ENCODE measurements at places on chromosomes 3 and 15.

GRCh38 chr15:27066446-27066845, 95.5 kb downstream of the GABRG3 start:
- DNase-seq: no peak

DNA sequence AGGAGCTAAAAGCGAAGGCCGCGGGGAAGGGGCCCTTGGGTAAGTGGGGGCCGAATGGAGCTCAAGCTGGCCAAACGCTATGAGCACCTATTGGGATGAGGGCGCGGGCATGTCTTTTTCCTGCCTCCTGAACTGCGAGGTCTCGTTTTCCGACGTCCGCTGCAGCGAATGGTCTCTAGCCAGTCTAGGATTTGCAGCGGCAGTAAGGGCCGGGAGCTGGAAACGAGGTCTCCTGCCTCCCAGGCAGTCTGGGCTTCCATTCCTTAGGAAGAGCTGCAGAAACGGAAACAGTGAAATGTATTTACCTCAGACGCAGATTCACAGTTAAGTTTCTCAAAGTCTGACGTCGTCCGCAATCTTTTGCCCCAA, 517 bp downstream of the TMA7 start:
- DNase-seq: no peak

- no peak for DNase-seq
These were observed 160.0 kb downstream of the FRMD5 start for GRCh38 chr15:44034933-44035624.

DNA sequence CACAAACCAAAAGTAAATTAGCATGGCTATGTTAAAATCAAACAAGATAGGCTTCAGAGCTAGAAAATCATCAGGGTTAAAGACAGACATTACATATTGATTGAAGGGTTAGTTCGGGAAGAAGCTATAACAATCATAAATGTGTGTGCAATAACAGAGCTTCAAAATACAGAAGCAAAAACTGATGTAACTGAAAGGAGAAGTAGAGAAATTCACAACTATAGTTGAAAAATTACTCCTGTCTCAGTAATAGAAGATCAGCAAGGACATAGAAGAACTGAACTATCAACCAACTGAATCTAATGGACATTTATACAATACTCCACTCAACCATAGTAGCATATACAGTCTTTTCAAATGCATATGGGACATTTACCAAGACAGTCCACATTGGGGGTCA, 59.4 kb downstream of the MCTP2 start:
- DNase-seq: no peak

DNA sequence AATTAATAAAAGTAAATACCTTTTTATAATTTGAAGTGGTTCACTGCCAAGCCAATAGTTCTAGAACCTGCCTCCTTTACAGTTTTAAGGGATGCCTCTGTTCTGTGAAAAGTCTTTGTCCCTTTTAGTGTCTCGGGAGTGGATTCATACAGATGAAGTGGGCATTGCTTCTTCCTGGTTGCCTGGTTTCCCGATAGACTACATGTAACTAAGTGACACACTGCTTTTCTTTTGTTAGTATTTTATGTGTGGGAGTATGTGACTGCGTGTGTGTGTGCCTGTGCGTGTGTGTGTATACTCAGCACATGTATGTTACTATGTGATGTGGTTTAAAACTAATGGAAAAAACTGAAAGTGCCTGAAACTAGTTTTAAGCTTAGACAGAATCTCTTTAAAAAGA, 21.1 kb downstream of the PSMD6 start:
- DNase-seq: no peak

- DNase-seq: no peak
These were observed 112.0 kb downstream of the WNT7A start for GRCh38 chr3:13767896-13768295.

- DNase-seq: no peak
These were observed 36.7 kb downstream of the CMTM7 start for GRCh38 chr3:32428092-32429068.

Measured in erythroblast (primary cell).